Pericardium fibroblast (primary cell): ENCODE measurements at places on chromosomes 5 and 9. TPM values are rescaled to one million over a fixed set of nuclear protein-coding genes. Genes with fewer than 3 reads are reported as not detected.

MYOT gene
- not detected in 2 replicates for total RNA-seq

ANXA1 gene
- 304 and 369 TPM in 2 replicates for total RNA-seq

FAM200C gene
- 3.0 and 4.0 TPM in 2 replicates for total RNA-seq

IRX2 gene
- total RNA-seq = 6.9 and 7.2 TPM in 2 replicates

MPDZ gene
- total RNA-seq = 16.9 and 25.4 TPM in 2 replicates

ACOT12 gene
- not detected in 2 replicates for total RNA-seq

CWC27 gene
- total RNA-seq = 5.8 and 7.4 TPM in 2 replicates

UBE2QL1 gene
- total RNA-seq = under 0.01 TPM in 1 of 2 replicates, not detected in the other

PAEP gene
- total RNA-seq = 0.77 and 2.7 TPM in 2 replicates

APBA1 gene
- total RNA-seq = 3.7 and 11.3 TPM in 2 replicates

IL7R gene
- total RNA-seq = 0.26 and 0.47 TPM in 2 replicates

NTNG2 gene
- total RNA-seq = 0.58 and 1.3 TPM in 2 replicates

PCDHB7 gene
- total RNA-seq = 0.23 and 0.34 TPM in 2 replicates

UNC5A gene
- total RNA-seq = 0.34 TPM in 1 of 2 replicates, not detected in the other

KLF4 gene
- total RNA-seq = 82.1 and 84.7 TPM in 2 replicates

TTC39B gene
- total RNA-seq = 6.1 and 11.2 TPM in 2 replicates

HRCT1 gene
- total RNA-seq = 1.4 and 3.3 TPM in 2 replicates

SH3RF2 gene
- 0.70 and 1.4 TPM in 2 replicates for total RNA-seq

TTC23L gene
- under 0.01 TPM in 1 of 2 replicates, not detected in the other for total RNA-seq

ENTPD2 gene
- total RNA-seq = 0.09 and 0.12 TPM in 2 replicates
